Gastrocnemius medialis (tissue), 4 donors: ENCODE measurements at places on chromosomes 6 and 20. TPM values are rescaled to one million over a fixed set of nuclear protein-coding genes. Genes with fewer than 3 reads are reported as not detected.

RBM39 gene
- total RNA-seq, result 138 TPM

PLCB4 gene
- 2.3 TPM for total RNA-seq

VPS52 gene
- total RNA-seq, result 49.2 TPM

OR2B6 gene
- total RNA-seq, result not detected

FGD2 gene
- 6.2 TPM for total RNA-seq

KHDC1 gene
- total RNA-seq, result not detected

PNLDC1 gene
- total RNA-seq, result not detected

DNA sequence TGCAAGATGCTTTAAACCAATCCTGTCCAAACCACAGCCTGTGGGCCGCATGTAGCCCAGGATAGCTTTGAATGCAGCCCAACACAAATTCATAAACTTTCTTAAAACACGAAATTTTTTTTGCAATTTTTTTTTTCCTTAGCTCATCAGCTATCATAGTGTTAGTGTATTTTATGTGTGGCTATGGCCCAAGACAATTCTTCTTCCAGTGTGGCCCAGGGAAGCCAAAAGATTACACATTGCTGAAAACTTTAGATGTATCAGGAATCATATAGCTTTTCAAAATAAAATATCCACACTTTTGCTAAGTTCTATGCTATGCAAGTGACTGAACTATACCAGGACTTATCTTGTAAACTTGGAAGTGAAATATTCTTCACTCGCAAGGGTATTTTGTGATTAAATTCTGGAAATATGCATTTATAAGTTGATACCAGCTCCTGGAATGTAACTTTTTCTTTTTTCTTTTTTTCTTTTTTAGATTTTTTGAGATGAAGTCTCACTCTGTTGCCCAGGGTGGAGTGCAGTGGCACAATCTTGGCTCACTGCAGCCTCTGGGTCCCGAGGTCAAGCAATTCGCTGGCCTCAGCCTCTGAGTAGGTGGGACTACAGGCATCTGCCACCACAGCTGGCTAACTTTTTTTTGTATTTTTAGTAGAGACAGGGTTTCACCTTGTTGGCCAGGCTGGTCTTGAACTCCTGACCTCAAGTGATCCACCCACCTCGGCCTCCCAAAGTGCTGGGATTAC is 49.8 kb downstream of the MTHFD1L start:
- no peak for DNase-seq

GRCh38 chr20:49964964-49965780 is 17.6 kb upstream of the SNAI1 start:
- DNase-seq, result no peak

- no peak for DNase-seq
These were observed 104.1 kb upstream of the BMP5 start for GRCh38 chr6:55979526-55979925.

- DNase-seq, result no peak
These were observed 15.2 kb upstream of the MCCD1 start for GRCh38 chr6:31513456-31514165.

- peak; percentile 71 for DNase-seq
These were observed 1.2 kb downstream of the DDR1 start for GRCh38 chr6:30885481-30885998.

DNA sequence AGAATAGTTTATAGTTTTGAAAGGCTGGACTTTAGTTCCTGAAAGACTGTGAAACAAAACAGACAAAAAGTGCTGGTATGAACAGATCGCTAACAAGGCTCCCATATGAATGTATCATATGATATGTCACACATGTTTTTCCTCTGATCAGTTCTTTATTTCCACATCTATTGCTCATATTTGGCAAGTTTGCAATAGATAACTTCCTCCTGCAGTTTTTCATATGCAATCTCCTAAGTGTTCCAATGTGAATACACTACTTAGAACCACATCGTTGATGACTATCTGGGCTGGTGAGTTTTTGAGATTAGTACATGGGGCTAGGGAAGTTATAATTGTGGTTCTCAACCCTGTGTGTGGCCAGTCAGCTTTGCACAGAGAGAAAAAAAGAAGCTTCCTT is 23.1 kb downstream of the CRYBG1 start:
- no peak for DNase-seq

GRCh38 chr20:23165964-23166363 is 79.8 kb upstream of the CD93 start:
- no peak for DNase-seq

DNA sequence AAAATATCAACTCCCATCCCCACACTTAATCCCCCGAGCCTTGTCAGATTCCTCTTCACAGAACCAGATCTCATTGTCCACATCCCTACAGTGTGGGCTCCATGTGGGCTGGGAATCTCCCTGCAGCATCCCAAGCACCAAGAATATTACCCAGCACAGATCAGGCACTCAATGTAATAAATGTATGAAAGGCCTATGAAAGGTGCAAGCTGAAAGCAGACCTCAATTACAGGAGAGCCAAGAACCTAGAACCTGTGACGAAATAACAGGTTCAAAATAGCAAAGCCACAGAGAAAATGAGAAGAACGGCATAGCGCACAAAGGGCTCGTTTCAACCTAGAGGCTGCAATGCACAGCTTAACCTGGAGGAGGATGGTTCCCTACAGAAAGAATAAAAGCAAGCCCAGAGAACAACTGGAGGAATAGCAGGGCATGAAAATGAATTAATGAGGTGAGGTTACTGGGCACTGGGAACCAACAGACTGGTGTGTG is 3.1 kb downstream of the SLC23A2 start:
- DNase-seq, result no peak

DNA sequence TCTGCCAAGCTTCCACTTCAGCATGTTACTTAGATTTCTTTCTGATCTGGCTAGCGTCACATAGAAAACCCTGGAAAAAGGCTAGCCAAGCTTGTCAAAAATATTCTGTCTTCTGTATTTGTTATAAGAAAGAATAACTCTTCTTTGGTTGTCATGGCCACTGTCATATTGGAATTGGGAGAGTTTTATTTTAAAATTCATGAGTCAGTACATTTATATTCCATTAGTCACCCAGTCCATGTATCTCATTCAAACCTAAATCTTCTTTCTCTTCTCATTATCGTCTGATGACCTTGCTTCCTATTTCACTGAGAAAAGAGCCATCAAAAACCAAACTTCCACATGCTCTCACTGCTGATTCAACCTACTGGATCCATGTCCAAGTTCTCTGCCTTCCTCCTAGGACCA is 65.7 kb downstream of the EPM2A start:
- no peak for DNase-seq

- DNase-seq, result no peak
These were observed 127.9 kb downstream of the SLC23A2 start for GRCh38 chr20:4873396-4873795.

GRCh38 chr6:26065952-26066380 is 21.3 kb upstream of the HFE start:
- peak; percentile 47 for DNase-seq

- no peak for DNase-seq
These were observed 35.4 kb downstream of the CEP250 start for GRCh38 chr20:35490736-35491181.

GRCh38 chr6:166541876-166542579 is 44.5 kb downstream of the RAMACL start:
- DNase-seq, result no peak

GRCh38 chr6:44614396-44614795 is 226.9 kb downstream of the CDC5L start:
- DNase-seq, result no peak

DNA sequence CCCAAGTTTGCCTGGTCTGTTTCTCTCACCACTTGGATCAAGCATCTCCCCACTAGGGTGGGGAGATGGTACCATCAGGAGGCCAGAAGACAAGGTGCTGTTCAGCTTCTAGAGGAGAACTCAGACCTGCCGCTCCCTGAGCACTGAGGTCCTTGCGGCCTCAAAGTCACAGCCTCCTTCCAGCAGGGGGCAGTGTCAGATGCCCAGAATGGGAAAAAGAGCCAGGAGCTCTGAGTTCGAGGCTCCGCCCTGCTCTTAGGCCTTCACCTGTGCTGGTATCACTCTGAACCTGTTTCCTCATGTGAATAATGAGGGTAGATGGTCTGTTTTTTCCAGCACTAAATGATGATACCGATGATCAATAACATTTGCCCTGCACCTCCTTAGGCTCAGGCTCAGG is 68.7 kb downstream of the TOX2 start:
- DNase-seq, result no peak

GRCh38 chr20:61909028-61909427 is 156.7 kb downstream of the TAF4 start:
- no peak for DNase-seq

GRCh38 chr20:62266340-62266739 is 28.0 kb downstream of the OSBPL2 start:
- DNase-seq, result peak; percentile 55

- peak; percentile 77 for DNase-seq
These were observed 20.1 kb downstream of the DIDO1 start for GRCh38 chr20:62906209-62906608.

- DNase-seq, result no peak
These were observed 13.0 kb downstream of the RPP21 start for GRCh38 chr6:30357678-30358540.

DNA sequence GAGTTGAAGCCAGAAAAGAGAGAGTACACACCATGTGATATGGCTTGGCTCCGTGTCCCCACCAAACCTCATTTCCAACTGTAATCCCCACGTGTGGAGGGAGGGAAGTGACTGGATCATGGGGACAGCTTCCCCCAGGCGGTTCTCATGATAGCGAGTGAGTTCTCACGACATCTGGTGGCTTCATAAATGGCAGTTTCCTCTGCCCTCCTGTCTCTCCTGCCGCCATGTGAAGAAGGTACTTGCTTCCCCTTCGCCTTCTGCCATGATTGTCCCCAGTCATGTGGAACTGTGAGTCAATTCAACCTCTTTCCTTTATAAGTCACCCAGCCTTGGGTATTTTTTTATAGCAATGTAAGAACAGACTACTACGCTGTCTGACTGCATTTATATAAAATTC is 40.3 kb downstream of the TAF4 start:
- DNase-seq, result no peak

DNA sequence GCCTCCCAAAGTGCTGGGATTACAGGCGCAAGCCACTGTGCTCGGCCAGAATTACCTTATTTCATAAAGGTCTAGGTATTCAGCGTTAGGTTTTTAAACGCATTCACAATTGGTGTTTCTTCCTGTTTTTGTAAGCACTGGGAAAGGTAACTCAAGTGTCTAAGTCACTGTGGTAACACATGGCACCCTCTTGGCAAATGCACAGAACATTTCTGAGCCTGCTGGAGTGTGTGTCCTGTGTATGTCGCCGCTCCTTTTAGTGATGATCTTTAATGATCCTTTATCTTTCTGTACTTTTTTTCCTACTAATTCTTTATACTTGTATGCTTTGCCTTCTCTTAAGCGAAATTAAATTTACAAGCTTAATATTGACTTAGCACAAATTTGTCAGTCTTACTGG is 263.0 kb downstream of the ARID1B start:
- no peak for DNase-seq

GRCh38 chr6:169839493-169839892 is 88.1 kb downstream of the ERMARD start:
- DNase-seq, result no peak

DNA sequence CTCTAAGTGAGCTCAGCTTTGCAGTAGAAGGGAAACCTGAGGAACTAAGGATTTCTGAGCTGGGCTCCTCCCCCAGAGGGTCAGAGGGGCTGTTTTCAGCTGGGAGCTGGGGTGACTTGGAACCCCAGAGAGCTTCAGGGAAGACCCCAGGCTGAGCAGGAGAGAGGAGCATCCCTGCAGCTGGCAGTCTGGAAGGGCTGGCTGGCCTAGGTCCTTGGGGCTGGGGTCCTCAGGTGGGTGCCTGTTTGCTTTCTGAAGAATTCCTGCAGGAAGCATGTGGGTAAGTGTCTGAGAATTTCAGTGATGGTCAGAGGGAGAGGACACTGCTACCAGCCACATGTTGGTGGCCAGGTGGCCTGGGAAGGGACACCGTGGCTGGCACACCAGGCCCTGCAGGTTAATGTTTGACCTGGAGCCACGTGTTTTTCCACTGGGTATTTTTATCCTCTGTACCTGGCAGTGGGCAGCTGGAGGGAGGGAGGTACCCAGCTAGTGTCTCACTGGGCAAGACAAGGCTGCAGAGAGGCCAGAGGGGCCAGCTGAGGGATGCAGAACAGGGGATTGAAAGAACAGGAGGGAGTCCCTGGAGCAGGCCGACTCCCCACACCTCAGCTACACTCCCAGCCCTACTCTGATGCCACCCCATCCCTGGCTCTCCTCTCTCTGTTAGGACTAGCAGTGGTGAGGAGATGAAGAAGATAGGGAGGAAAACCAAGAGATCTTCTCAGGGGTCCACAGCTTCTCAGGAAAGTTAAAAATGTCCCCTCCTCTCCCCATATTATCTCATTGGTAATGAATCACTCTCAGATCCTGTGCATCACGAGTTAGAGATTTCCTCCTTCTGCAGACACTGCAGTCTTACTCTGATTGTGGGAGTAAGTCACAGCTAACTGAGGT is 143.6 kb downstream of the VEGFA start:
- no peak for DNase-seq

DNA sequence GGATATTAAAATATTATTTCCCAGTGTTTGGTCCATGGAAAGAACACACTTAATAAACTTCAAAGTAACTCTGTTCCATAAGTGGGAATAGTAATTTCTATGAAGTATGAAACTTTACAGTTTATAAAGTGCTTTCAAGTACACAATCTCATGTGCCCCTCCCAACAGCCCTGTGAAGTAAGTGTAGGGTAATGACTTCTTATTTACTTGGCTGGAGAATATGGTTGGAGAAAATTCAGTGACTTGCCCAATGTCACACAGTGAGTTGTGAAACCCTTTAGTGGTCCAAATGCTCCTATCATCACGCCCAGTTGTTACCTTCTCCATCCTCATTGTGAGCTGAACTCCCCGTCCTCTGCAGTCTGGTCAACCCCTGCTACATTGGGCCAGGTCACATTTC is 141.2 kb downstream of the PDE7B start:
- DNase-seq, result no peak

DNA sequence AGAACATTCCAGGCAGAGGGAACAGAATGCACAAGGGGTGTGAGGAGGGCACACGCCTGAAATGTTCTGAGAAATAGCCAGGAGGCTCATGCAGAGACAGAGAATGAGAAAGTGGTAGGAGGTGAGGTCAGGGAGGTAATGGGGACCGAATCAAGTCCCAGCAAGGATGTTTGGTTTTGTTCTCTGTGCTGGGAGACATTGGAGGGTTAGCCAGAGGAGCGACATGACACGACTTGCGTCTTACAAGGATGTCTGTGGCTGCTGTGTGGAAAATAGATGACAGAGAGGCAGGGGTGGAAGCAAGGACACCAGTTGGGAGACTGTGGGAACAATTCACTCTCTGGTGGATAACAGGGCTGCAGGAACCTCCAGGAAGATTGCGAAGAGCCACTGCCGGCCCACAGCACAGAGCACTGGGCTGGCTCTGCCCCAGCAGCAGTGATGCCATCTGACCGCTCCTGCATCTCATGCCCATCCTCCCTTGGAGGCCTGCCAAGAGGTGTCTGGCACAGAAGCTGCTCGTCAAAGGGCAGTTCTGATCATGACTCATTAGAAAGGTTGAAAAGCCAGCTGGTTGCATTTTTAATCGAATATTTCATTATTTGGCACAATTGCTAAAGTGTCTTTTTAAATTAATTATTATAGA is 57.7 kb upstream of the CD83 start:
- DNase-seq, result peak; percentile 12

DNA sequence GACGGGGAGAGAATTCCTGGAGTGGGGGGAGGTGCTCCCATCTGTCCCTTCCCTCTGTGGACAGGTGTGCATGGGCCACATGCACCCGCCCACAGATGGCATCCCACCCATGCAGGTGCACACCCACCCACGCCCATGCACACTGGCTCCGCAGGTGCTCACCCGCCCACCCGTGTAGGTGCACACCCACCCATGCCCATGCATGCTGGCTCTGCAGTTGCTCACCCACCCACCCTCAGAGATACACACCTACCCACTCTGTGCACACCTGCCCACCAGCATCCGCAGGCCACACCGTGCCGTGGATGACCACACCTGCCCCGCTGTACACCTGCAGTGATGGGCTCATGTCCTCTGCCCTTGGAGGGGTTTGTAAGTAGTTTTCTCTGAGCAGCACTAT is 132.0 kb downstream of the PHACTR3 start:
- no peak for DNase-seq
